ENCODE measurements at places on chromosomes 7 and 10. TPM values are rescaled to one million over a fixed set of nuclear protein-coding genes. Genes with fewer than 3 reads are reported as not detected.

Gene SLC29A4
- 1.7 TPM for total RNA-seq

Gene PDE6C
- not detected for total RNA-seq

Gene MMD2
- not detected for total RNA-seq

Gene ASZ1
- not detected for total RNA-seq

Gene SUFU
- total RNA-seq: 7.4 TPM

Gene RSPH10B
- 0.50 TPM for total RNA-seq

Gene PCDH15
- total RNA-seq: under 0.01 TPM

Gene PDLIM1
- total RNA-seq: 15.0 TPM

Gene ZNF485
- 3.3 TPM for total RNA-seq

Gene RINT1
- total RNA-seq: 19.7 TPM

Gene IDI2
- not detected for total RNA-seq

Gene PLCE1
- total RNA-seq: 3.5 TPM

Gene ZNF273
- 4.2 TPM for total RNA-seq

Gene ADCY1
- total RNA-seq: 29.4 TPM

Gene USP6NL
- total RNA-seq: 10.3 TPM

Gene SNX10
- 0.15 TPM for total RNA-seq

Gene MRLN
- not detected for total RNA-seq

Gene TUBAL3
- total RNA-seq: not detected

Gene EGR2
- total RNA-seq: 0.33 TPM

Gene PCLO
- 0.33 TPM for total RNA-seq

Gene PLA2G12B
- not detected for total RNA-seq

Gene PRKG1
- total RNA-seq: 50.4 TPM

Gene EPHB6
- 8.8 TPM for total RNA-seq

Gene FAM237B
- total RNA-seq: not detected

Gene TCAF2
- 2.6 TPM for total RNA-seq

Gene ZWINT
- total RNA-seq: 55.9 TPM

Gene SPDYE1
- not detected for total RNA-seq

Gene KAZALD1
- 58.2 TPM for total RNA-seq

Data from smooth muscle cell of trachea (primary cell).